WTC11 (cell line): ENCODE measurements at places on chromosomes 6 and 20.

GRCh38 chr6:170139531-170139930 lies 151.3 kb downstream of the DLL1 start:
- DNase-seq: no peak

DNA sequence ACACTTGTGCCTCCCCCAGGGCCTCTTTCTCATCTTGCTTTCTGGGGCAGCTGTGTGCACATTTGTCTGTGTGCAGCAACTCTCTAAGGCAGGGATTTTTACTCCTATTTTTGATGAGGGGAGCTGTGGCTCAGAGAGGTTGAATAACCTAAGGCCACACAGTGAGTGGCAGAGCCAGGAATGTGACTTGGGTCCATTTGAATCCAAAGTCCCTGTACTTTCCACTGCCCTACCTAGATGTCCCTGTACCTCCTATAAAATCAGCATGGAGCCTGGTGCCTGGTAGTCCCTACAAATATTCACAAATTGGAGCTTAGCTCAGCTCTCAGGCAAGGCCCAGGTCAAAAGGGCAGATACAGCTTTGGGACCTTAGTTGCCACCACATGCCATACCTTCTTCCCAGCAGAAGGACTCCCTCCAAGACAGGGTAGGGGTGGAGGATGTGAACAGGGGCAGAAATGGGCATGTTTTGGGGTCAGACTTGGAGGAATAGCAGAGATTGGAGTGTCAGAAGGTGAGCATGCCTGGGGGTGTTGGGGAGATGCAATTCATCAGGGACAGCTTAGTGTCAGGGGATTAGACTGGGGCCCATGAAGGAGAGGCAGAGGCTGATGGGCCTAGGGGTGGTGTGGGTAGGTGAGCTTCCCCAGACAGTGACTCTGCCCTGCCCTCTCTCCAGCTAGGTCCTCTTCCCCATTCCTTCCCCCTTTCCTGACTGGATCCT lies 4.1 kb upstream of the VEGFA start:
- no peak for DNase-seq

DNA sequence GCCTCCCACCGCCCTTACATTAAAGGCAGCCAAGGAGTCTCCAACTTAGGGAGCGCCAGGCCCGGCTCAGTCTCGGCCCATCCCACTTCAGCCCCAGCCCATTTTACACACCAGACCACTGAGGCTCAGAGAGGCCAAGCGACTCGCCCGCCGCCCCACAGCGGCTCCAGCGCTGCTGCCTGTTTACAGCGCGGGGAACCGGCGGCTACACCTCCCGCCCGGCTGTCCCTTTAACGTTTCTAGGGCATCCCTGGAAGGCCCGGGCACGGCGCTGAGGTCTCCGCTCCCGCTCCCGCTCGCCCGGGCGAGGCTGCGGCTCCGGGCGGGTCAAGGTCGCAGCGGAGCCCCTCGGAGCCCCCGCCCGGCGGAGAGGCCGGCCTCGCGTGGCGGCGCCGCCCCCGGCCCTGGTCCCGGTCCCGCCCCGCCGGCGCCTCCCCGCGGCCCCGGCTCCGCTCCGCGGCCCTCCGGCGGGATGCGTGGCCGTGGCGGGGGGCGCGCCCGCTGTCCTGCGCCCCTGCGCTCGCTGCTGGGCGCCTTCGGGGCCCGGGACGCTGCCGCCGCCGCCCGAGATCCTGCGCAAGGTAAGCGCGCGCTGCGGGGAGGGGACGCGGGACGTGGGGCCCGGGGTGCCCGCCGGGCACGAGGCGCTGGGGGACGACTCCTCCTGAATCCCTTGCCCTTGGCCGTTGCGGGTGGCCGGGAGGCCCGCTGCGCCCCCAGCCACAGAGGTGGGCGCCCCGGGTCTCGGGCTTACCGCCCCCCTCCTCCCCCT lies 27.1 kb upstream of the PHACTR3 start:
- no peak for DNase-seq

DNA sequence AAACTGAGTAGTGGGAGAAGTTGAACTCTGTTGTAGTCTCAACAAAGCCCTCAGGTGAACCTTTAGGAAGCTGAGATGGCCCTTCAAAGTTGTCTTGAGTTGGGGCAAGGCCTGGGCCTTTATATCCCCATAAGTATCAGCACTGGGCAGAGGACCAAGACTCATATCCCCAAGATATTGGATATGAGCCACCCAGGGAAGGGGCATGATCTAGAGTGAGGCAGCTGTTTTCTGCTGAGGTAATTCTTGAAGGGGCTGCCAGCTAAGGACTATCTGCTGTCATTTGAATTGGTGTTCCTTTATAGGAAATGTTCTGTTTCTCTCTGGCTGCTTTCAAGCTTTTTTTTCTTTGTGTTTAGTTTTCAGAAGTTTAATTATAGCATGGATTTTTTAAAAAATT lies 140.7 kb upstream of the FLRT3 start:
- DNase-seq: no peak

- DNase-seq: no peak
These were observed 858 bp downstream of the RWDD1 start for GRCh38 chr6:116572162-116572561.

- DNase-seq: no peak
These were observed 2.6 kb downstream of the TOMM6 start for GRCh38 chr6:41790045-41790444.

GRCh38 chr6:148398244-148398643 lies 55.6 kb downstream of the SASH1 start:
- no peak for DNase-seq

DNA sequence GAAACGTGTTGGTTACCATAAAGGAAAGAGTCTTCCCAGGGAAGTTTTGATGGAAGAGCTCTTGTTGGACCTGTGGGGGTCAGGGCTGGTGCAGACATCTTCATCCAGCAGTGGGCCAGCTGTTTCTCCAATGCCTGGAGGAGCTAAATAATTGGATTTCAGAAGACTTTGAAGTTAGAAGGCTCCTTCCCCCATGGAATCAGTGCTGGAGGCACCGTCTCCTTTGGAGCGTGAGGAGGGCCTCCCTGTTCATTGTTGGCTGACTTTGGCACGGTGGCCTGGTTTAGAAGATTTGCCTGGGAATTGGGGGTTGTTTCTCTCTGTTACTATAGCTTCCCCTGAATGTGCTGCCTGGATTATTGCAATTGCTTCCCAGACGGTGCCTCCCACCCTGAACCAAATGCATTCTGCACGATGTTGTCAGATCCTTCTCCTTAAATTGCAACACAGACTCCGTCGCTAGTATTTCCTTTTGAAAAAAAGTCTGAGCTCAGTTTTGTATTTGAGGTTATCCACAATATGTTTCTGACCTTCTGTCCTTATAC lies 27.7 kb upstream of the KCNG1 start:
- DNase-seq: no peak

DNA sequence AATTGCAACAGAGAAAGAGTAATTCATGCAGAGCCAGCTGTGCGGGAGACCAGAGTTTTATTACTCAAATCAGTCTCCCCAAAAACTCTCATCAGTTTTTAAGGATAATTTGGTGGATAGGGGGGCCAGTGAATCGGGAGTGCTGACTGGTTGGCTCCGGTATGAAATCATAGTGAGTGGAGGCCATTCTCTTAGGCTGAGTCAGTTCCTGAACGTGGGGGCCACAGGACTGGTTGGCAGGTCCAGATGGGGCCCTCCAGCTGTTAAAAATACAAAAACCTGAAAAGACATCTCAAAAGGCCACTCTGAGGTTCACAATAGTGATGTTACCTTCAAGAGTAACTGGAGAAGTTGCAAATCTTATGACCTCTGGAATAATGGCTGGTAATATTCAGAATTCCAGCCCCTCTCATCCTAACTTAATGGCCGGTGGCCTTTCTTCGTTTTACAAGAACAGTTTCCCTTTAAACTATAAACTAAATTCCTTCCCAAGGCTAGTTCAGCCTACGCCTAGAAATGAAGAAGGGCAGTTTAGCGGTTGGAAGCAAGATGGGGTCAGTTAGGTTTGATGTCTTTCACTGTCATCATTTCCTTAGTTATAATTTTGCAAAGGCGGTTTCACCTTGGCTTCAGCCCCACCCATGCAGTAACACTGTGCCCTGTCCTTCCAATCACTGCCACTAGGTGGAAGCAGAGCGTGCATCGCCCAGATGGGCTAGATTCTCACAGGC lies 6.8 kb upstream of the MICA start:
- DNase-seq: peak; percentile 89

DNA sequence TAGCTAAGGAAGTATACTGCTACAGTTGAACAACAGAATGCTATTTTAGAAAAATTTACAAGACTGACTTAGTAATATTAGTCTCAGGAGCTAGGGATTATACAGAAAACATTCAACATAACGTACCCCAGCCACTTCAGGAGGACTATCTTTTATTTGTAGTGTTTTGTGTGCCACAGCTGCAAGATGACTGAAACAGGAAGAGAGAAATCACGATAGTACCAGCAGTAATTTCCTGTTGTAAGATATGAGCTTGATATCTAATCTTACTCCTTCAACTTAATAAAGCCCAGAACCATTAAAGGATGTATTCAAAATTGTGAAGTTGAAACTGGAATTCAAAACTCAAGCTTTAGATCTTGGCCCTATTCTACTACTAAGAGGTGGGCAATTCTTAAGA lies 42.1 kb downstream of the SLC35A1 start:
- DNase-seq: no peak

- DNase-seq: no peak
These were observed 71.3 kb downstream of the MKKS start for GRCh38 chr20:10362674-10363073.

- DNase-seq: no peak
These were observed 49.6 kb upstream of the DSN1 start for GRCh38 chr20:36823121-36823520.

GRCh38 chr20:1657556-1658334 lies at the start of gene SIRPG:
TSS of gene SIRPG (minus strand) at chr20:1657779. CDS start at chr20:1657714, 65 bp downstream.
- no peak for DNase-seq

GRCh38 chr20:33666293-33667244 lies at the start of gene ACTL10:
TSS of gene ACTL10 (plus strand) at chr20:33666943. CDS start at chr20:33667498, 555 bp downstream.
- DNase-seq: peak; percentile 98

DNA sequence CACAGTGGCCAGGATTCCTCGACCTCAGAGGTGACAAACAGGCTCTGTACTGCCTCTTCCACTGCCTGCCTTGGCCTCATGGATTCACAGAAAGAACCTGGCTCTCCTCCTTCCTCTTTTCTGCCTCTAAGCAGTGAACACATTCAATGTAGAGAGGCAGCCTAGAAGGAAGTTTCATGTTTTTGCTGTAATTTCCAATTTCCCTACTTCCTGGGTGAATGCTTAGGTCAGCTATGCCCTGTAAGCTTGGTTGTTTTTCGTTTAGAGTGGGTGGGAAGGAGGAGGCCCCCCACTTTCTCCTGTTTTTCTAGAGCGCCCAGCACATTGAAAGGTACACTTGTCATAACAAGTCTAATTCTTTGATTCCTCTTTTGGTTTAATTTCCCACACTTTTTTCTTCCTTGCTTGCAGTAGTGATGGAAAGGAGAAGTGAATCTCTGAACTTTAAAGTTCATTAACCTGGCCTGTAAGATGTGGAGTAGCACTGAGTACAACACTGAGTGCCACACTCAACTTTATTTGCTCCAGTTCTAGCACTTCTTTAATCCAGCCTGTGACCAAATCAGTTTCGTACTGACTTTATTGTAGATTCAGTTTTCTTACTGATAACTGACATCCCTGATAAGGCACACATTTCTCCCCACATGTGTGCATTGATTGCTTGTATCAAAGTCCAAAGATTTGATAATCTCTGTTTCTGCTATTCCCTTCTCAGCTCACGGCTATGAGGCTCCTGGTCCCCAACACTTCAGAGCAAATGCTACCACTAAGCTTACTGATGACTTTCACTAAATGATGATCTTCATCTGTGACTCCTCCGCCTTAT lies 100.0 kb upstream of the MAN1A1 start:
- DNase-seq: no peak

GRCh38 chr6:82178077-82178758 lies 69.3 kb downstream of the IBTK start:
- no peak for DNase-seq

DNA sequence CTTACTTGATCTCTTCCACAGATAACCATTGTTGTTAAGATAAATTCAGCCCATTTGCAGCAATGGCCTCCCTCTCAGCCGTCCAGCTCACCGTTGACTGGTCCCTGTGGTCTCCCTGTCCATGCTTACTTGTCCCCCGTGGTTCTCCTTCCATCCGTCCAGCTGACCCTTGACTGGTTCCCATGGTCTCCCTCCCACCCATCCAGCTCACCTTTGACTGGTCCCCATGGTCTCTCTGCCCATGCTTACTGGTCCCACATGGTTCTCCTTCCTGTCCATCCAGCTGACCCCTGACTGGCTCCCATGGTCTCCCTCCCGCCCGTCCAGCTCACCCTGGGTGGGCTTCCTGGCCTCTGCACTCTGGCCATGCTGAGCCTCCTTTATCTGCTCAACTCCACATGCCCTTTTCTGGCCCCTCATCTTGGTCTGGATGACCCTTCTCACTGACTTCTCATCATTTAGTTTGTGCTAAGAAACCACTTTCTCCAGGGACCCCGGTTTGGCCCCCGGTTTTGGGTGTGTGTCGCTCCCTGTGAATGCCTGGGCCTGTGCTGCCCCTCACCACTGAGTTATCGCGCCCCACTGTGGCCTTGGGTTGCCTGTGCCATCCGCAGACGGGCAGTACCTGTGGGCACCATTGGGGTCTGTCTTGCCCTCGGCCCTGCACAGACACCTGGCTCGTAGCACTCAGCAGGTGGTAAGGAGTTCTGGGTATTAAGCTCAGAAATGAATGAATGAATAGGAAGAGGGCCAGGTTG lies 146.4 kb downstream of the ERMARD start:
- DNase-seq: no peak

GRCh38 chr6:161082215-161082614 lies 90.6 kb downstream of the MAP3K4 start:
- DNase-seq: no peak

- no peak for DNase-seq
These were observed 93.6 kb upstream of the AGPAT4 start for GRCh38 chr6:161367472-161367871.

DNA sequence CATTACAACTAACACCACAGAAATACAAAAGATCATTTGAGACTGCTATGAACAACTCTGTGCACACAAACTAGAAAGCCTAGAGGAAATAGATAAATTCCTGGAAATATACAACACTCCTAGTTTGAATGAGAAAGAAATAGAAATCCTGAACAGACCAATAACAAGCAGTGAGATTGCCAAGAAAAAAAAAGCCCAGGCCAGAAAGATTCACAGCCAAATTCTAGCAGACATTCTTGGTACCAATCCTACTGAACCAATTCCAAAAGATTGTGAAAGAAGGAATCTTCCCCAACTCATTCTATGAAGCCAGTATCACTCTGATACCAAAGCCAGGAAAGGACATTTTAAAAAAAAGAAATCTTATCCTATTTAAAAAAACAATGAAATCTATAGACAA lies 7.0 kb upstream of the CDK19 start:
- DNase-seq: no peak

DNA sequence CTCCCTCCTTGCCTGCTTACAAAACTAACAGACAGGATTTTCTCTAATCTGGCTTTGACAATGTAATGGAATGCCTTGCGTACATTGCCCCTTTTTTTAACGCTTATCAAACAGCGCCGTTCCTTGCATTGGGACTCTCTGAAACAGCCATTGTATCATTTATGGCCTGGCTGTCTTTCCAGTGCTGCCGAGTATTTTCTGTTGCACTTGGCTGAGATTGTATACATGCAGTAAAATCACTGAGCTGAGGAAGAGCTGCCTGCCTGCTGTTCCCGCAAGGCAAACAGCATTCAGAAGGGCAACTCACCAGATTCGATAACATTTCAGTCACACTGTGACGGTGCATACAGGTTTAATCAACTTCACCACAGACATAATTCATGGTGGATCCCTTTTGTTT lies 106.0 kb downstream of the SH3BGRL2 start:
- DNase-seq: no peak

- DNase-seq: no peak
These were observed 12.5 kb downstream of the SIRT5 start for GRCh38 chr6:13586603-13587542.

- no peak for DNase-seq
These were observed 180.5 kb downstream of the TENT5A start for GRCh38 chr6:81572020-81572419.
